ENCODE measurements at places on chromosomes 6 and 20.

DNA sequence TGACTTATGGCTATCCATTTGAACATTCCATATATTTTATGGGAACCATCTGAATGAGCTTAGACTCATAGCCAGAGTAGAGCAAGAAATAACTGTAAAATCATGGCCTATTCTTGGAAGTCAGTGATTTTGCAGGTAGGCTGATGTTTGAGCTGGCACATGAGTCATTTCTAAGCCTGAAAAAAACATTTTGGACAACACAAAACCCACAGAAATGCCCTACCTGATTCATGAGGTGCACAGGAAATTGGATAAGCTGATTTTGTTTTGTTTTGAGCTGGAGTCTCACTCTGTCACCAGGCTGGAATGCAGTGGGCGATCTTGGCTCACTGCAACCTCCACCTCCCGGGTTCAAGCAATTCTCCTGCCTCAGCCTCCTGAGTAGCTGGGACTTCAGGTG is 443.0 kb downstream of the PKHD1 start:
- DNase-seq = no peak

DNA sequence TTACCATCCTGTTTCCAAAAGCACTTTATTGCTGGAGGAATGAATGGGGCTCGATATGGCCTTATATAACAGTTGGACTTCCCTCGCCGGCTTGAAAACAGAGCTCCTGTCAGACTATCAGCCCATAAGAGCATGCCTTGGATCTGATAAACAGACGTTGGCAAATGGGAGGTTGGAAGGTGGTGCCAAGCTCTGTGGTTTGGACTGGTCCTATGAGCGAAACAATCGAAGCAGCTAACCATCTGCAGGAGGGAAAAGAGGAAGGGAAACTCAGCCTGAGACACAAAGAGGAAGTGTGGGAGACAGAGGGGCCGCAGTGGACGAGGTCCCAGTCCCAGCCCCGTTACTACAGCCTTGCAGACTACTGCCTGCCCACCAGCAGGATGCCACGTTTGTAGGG is 92.9 kb downstream of the TFAP2C start:
- DNase-seq = no peak

DNA sequence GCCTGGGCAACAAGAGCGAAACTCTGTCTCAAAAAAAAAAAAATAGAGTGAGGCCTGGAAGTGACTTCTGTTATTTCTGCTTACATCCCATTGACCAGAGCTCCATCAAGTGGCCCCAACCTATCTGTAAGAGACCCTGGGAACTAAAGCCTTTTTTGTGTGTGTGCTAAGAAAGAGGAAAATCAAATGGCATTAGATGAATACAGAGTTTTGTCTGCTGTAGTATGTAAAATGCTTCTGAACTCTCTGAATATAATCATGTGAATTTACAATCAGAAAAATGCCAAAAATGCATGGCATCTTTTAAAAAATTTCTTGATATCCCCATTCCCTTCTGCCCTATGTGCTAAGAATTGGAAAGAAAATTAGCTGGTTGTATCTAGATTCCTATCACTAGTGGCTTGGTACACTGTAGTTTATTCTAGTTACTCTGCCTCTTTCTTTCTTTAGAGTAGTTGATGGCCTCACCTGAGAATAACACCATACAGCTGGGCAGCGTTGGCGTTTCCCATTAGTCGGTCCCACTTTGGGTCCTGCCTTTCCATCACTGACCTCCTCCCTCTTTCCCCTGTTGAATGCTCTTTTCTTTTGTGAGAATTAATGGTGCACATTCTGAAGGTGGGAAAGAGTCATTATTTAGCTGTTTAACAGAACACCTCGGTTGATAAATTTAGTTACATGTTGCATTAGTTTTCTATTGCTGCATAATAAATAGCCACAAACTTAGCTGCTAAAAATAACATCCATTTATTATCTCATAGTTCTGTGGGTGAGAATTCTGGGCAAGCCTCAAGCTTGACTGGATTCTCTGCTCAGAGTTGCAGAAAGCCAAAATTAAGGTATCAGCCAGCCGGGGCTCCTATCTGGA is 38.2 kb downstream of the SAMD5 start:
- no peak for DNase-seq

DNA sequence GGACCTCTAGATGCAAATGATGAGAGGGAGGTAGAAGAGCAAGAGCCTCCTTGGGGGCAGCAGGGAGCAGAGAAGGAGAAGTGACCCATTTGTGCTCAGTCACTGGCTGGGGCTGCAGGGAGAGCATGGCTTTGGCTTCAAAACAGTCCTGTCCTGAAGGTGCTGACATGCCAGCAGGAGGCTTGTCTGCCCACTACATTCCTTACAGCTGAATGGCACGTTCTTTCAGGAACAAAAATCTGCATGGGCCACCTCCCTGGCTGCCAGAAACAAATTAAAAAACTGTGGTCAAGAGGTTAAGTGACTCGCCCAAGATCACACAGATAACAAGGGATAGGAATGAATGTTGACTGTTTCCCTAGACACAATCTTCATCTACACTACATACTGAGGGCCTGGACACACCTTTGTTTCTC is 188.8 kb downstream of the HIVEP2 start:
- DNase-seq = no peak

- DNase-seq = no peak
Observed at GRCh38 chr6:158805698-158806377, 13.3 kb downstream of the EZR start.

GRCh38 chr6:155219858-155220301 is 43.9 kb upstream of the CLDN20 start:
- no peak for DNase-seq

DNA sequence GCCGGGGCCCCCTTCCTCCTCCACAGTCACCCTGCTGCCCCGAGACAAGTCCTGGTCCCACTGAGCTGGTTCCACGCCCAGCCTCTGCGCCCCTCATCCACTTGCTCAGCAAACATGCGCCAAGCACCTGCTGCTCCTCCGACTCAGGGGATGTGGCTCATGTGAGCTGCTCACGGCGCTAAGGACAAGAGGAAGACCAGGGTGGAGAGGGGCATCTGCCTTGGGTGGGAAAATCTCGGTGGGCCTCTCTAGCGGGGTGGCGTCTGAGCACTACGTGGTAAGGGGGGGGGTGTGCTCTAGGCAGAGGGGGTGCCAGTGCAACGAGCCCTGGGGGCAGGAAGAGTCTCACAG is 4.5 kb downstream of the LAMA5 start:
- DNase-seq = no peak

DNA sequence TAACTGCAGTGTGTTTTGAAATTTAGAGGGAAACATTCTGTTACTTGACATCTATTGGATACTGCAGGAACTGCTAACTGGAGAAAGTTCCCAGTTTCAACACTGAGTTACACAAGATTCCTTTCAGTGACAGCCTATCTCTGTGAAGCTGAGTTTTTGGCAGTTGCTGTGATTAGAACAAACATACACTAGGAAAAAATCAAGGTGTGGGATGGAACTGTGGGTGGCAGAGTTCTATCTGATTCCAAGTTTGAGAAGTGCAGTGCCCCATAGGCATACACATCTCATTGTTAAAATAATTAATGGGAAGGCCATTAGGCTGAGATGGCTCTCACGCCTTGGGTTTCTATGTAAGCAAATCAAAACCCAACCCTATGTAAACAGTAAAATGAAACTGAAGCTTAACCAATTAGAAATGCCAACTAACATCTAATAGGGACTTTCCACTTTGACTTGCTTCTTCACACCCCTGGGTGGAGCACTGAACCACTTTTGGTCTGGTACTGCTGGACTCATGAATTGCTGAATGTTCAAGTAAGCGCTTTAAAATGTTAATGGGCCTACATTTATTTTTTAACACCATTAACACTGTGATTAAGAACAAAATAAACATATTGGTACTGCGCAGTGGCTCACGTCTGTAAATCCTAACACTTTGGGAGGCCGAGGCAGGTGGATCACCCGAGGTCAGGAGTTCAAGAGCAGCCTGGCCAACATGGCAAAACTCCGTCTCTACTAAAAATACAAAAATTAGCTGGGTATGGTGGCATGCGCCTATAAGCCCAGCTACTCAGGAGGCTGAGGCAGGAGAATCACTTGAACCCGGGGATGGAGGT is 55.2 kb upstream of the TBC1D7 start:
- no peak for DNase-seq

DNA sequence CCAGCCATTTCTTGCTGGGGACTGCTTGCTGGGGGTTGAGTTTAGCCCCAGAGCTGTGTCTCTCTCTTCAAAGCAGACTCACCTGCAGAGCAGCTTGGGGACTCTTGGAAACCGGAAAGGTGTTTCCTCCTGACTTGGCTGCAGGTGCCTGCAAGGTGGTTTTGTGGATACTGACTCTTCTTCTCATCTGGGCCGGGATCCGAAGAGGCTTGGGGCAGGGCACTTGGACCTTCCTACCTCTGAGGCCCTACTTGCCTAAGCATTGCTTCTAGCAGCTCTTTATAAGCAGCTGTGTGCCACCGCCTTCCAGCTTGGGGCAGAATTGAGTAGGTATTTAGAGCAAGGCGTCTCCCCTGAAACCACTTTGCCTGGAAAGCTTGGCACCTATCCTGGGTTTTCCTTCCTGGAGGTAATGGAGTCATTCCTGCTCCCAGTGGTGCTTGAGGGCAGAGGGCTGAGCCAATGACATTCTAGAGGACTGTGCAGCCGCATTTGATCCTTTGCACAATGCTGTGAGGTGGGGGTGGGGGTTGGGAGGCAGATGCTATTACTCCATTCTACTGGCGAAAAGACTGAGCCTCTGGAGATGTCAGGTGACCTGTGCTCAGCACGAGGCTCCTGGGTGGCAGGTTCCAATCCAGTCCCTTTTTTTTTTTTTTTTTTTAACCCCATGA is 3.4 kb upstream of the CTSZ start:
- no peak for DNase-seq

GRCh38 chr20:48463916-48464315 is 363.9 kb downstream of the PREX1 start:
- no peak for DNase-seq

GRCh38 chr6:163926642-163927041 is 512.1 kb downstream of the QKI start:
- no peak for DNase-seq

GRCh38 chr6:89630488-89630887 is 8.1 kb downstream of the LYRM2 start:
- no peak for DNase-seq

GRCh38 chr20:23155141-23155590 is 69.0 kb upstream of the CD93 start:
- DNase-seq = no peak
